ENCODE measurements at places on chromosomes 2 and 18. TPM values are rescaled to one million over a fixed set of nuclear protein-coding genes. Genes with fewer than 3 reads are reported as not detected.

GRCh38 chr2:181128199-181128598, 147.8 kb downstream of the UBE2E3 start:
- no peaks in the 10 kb centered on the region for H3K27me3 ChIP-seq
- H3K27ac ChIP-seq, result no peak overlapping the region
- H3K4me1 ChIP-seq, result no peaks in the 10 kb centered on the region
- H3K4me3 ChIP-seq, result no peak overlapping the region
- no peaks in the 10 kb centered on the region for H3K36me3 ChIP-seq

- H3K27ac ChIP-seq, result no peak overlapping the region
- DNase-seq, result no peak
- H3K36me3 ChIP-seq, result no peaks in the 10 kb centered on the region
- no peaks in the 10 kb centered on the region for H3K4me1 ChIP-seq
Observed at GRCh38 chr18:49304751-49305150, 155.7 kb downstream of the DYM start.

- no peaks in the 10 kb centered on the region for H3K4me1 ChIP-seq
- H3K4me3 ChIP-seq, result no peak overlapping the region
- H3K27ac ChIP-seq, result no peak overlapping the region
- no peaks in the 10 kb centered on the region for H3K36me3 ChIP-seq
- H3K27me3 ChIP-seq, result no peaks in the 10 kb centered on the region
- no peak for DNase-seq
Observed at GRCh38 chr18:44324361-44324760, 356.3 kb upstream of the SETBP1 start.

- H3K4me1 ChIP-seq, result no peaks in the 10 kb centered on the region
- DNase-seq, result no peak
Observed at GRCh38 chr2:15300624-15301573, 260.2 kb downstream of the NBAS start.

The MALL gene
- 32.4 TPM for total RNA-seq

The CD28 gene
- total RNA-seq, result not detected

DNA sequence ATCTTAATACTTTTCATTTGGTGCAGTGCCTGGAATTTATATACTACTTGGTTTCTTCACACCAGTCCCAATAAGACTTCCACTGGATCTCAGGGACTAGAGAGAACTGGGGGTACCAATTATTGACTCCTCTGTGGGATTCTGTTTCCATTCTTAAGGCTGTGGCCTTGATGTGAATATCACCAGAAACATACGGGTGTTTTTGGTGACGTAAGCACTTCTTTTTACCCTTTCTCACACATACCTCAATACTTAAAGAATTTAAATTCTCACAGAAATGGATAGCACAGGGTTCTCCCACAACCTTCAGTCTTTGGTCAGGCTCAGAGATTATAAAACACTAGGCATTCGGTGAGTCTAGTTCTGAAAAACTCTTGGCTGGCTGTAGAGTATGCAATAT, 84.1 kb downstream of the SUCLG1 start:
- H3K27ac ChIP-seq, result no peak overlapping the region
- DNase-seq, result no peak
- H3K4me3 ChIP-seq, result no peak overlapping the region
- no peaks in the 10 kb centered on the region for H3K36me3 ChIP-seq
- no peaks in the 10 kb centered on the region for H3K27me3 ChIP-seq
- H3K4me1 ChIP-seq, result no peaks in the 10 kb centered on the region

DNA sequence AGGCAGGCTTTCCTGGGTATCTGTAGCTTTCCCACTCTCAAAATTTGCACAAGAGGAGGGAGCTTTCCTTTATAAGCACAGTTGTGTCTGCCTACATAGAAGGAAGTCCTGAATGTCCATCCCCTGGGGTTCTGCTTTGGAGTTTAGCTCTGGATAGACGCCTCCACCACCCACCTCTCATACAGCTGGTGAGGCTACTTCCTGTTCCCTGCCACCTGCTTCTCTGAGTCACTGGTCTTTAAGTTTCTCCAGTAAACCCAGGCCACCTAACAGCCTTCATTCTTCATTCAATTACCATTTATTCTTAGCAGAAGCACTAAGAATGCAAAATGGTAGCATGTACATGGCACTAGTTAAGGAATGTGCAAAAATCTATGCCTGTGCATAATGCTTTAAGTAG, 407.8 kb downstream of the CDH2 start:
- H3K27ac ChIP-seq, result no peak overlapping the region
- H3K4me3 ChIP-seq, result no peak overlapping the region
- H3K27me3 ChIP-seq, result no peaks in the 10 kb centered on the region
- no peak for DNase-seq
- no peaks in the 10 kb centered on the region for H3K4me1 ChIP-seq
- H3K36me3 ChIP-seq, result no peaks in the 10 kb centered on the region

DNA sequence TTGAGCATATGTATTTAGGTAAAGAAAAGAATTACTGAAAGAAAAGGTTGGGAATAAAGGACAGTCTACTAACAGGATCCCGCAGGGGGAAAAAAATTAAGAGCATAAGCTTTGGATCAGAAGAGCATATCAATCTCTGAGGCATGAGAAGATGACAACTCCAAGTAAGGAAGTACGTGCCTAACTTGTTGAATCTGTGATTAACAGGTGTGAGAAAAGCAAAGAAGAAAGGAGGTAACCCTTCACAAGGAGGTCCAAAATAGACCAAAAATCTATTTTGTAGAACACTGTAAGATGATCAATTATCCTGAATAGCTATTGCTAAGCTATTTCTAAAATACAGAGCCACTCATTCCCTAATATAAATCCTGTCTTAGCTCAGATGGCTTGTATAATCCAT, 32.8 kb downstream of the TRIP12 start:
- H3K4me3 ChIP-seq, result no peak overlapping the region
- H3K4me1 ChIP-seq, result no peaks in the 10 kb centered on the region
- no peaks in the 10 kb centered on the region for H3K36me3 ChIP-seq

The REG3A gene
- total RNA-seq, result not detected

DNA sequence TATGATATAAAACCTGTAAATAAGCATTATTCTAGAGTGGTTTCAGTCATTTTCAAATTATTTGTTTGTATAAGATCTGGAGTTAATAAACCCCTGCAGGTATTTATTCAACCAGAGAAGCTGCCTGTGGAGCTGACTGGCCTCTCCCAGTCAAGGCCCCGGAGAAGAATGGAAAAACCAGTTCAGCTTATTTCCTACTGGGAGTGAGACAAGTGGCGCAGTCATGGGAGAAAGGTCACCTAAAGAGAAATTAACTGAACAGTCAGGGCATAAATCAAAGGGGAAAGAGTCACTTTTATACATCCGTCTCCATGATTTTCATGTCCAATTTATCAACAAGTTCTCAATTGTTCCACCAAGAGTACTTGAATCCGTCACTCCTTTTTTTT, 240.9 kb downstream of the RNF152 start:
- H3K36me3 ChIP-seq, result no peaks in the 10 kb centered on the region
- peaks cover 8% of the 10 kb centered on the region for H3K4me1 ChIP-seq
- no peak overlapping the region for H3K4me3 ChIP-seq
- DNase-seq, result peak; percentile 87
- H3K27ac ChIP-seq, result peak overlapping the region; percentile 68

GRCh38 chr18:37383036-37383785, 182.4 kb downstream of the CELF4 start:
- H3K36me3 ChIP-seq, result no peaks in the 10 kb centered on the region
- no peak overlapping the region for H3K4me3 ChIP-seq
- DNase-seq, result no peak
- no peaks in the 10 kb centered on the region for H3K4me1 ChIP-seq
- H3K27me3 ChIP-seq, result peaks cover 5% of the 10 kb centered on the region

GRCh38 chr2:124145982-124146381, 120.9 kb downstream of the CNTNAP5 start:
- no peaks in the 10 kb centered on the region for H3K4me1 ChIP-seq
- no peak overlapping the region for H3K27ac ChIP-seq
- no peaks in the 10 kb centered on the region for H3K36me3 ChIP-seq
- no peak for DNase-seq
- peaks cover 1% of the 10 kb centered on the region for H3K27me3 ChIP-seq

DNA sequence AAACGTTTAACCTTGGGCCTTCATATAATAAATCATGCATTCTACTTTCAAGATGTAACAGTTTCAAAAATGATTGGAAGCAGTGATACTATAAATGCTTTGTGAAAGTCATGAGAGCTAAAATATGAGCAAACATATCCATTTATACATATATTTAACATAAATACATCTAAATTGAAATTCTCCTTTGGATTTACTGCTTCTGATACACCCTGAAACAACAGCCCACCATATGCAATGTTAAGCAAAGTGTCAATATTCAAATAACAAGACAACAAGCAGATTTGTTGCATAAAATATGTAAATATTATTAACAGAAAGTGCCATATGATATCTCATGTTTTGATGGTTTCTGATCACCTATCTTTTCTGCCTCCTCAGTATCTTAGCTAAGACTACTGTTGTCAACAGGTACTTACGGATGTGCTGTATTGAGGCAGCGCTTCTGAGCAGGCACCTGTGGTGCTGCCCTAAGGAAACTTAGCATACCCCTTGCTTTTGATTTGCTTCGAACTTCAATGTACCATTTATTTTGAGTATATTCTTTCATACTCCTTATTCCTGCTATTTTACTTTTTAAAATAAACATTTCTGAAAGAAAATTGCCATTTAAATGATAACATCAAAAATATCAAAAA, 6.1 kb downstream of the FIGN start:
- DNase-seq, result no peak
- no peaks in the 10 kb centered on the region for H3K36me3 ChIP-seq

DNA sequence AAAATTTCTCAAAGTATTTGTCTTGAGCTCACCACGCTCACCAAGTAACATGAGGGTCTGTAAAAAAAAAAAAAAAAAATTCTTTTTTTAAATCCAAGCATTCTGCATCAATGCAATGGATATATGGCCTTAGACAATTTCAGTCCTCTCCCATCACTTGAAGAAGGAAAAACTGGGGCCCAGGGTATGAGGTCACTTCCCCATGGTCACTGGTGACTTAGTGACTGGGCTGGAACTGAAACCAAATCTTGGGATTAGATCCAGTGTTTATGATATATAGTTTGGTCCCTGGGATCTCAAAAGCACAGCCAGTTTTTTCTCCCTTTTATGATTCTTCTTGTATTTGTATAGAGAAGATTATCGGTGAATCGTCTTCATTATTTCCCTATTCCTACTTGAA, 477.9 kb upstream of the TNP1 start:
- no peak for DNase-seq
- peaks cover 46% of the 10 kb centered on the region for H3K4me1 ChIP-seq
- H3K36me3 ChIP-seq, result no peaks in the 10 kb centered on the region

DNA sequence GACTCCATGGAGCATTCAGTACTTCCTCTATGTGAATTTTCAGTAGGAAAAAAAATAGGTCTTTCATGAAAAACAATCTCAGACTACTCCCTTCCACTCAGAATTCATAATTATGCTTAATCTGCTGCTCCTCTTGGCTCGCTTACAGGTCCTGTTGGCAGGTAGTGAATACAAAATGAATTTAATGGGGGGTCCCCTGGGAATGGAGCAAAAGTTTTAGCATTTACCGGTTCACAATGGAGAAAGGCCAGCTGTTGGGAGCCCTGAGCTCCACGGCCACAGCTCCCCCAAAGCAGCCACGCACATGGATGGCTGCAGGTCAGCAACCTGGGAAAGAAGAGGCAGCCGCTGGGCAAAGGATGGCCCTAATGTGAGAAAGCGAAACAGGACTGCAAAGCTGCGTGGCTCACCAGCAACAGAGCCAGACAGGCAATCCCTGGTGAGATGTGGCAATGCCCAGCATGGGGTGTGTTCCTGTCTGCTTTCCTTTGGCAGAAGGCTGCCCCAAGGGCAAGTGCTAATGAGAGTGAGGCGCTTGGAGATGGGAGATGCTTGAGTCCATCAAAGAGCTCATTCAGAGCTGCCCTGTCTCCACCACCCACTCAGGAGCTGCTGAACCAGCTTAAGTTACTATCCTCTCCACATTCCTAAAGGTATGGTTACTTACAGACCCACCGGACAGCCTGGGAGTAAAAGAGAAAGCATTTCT, 447.4 kb downstream of the EPHA4 start:
- H3K27ac ChIP-seq, result no peak overlapping the region
- peak; percentile 20 for DNase-seq
- no peak overlapping the region for H3K4me3 ChIP-seq
- no peaks in the 10 kb centered on the region for H3K27me3 ChIP-seq

The CPO gene
- total RNA-seq, result not detected

The PAIP2B gene
- 6.1 TPM for total RNA-seq

DNA sequence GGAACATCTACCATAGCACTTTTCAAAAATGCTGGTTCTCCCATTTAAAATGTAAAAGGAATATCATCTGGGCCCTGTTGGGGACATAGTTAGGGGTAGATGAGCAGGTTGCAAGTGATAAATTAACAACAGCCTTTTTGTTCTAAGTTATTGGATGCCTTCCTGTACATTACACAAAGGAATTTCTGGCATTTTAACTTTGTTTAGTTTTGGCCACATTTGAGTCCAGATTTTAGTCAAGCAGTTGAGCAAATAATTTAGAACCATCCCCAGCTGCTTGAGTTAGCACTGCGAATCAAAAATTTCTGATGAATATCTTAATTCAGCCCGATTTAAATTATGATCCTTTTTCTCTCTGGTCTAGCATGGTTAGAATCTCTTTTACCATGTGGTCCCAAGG, 124.4 kb downstream of the TTC27 start:
- no peak overlapping the region for H3K27ac ChIP-seq
- no peaks in the 10 kb centered on the region for H3K27me3 ChIP-seq

GRCh38 chr2:174335254-174335987, 667 bp downstream of the SP9 start:
- H3K27me3 ChIP-seq, result peaks cover 5% of the 10 kb centered on the region
- DNase-seq, result no peak
- no peaks in the 10 kb centered on the region for H3K36me3 ChIP-seq

DNA sequence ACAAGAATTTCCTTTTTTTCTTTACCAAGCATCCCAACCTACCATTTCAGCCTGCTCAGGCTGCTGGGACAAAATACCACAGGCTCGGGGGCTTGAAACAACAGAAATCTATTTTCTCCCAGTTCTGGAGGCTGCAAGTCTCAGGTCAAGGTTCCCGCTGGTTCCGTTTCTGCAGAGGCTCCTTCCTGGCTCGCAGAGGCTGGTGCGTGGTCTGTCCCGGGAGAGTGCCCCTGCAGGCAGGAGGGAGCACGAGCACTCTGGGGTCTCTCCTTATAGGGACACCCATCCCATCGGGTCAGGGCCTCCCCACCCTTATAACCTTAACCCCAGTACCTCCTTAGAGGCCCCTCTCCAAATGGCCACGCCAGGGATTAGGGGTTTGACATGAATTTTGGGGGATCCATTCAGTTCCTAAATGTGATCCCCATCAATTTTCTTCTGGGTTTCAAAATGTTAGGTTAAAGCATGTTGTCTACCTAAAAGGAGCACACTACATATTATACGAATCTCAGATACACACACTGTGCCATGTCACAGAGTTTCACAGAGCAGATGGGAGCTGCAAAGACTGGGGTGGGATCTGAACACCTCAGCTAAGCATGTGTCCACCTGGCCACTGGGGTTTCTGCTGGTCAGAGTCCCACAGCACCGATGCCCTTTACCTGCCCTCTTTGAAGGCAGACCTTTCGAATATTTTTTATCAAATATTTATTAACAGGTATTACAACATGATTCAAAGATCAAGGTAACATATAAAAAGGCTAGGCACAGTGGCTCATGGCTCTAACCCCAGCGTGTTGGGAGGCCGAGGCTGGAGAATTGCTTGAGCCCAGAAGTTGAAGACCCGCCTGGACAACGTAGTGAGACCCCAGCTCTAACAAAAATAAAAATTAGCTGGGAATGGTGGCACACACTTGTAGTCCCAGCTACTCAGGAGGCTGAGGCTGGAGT, 17.6 kb upstream of the ADI1 start:
- peaks cover 30% of the 10 kb centered on the region for H3K4me1 ChIP-seq
- H3K36me3 ChIP-seq, result peaks cover 7% of the 10 kb centered on the region
- H3K27ac ChIP-seq, result peak overlapping the region; percentile 88
- H3K27me3 ChIP-seq, result no peaks in the 10 kb centered on the region
- DNase-seq, result no peak
- H3K4me3 ChIP-seq, result peak overlapping the region; percentile 54

- H3K27me3 ChIP-seq, result no peaks in the 10 kb centered on the region
- DNase-seq, result no peak
- no peaks in the 10 kb centered on the region for H3K4me1 ChIP-seq
- no peak overlapping the region for H3K4me3 ChIP-seq
- no peaks in the 10 kb centered on the region for H3K36me3 ChIP-seq
Observed at GRCh38 chr18:36592282-36592681, 236.5 kb downstream of the TPGS2 start.
